ENCODE measurements at places on chromosomes 2 and 18. TPM values are rescaled to one million over a fixed set of nuclear protein-coding genes. Genes with fewer than 3 reads are reported as not detected.

KCNG2 gene
- total RNA-seq = not detected

DNAH6 gene
- 0.26 TPM for total RNA-seq

GRCh38 chr2:128756365-128756717 lies 437.7 kb upstream of the HS6ST1 start:
- H3K27me3 ChIP-seq = no peaks in the 10 kb centered on the region
- no peak overlapping the region for H3K27ac ChIP-seq
- H3K4me1 ChIP-seq = 0 out of 2 replicates have a peak, but pooled peaks cover 3% of the 10 kb centered on the region
- H3K36me3 ChIP-seq = no peaks in the 10 kb centered on the region
- DNase-seq = no peak

DNA sequence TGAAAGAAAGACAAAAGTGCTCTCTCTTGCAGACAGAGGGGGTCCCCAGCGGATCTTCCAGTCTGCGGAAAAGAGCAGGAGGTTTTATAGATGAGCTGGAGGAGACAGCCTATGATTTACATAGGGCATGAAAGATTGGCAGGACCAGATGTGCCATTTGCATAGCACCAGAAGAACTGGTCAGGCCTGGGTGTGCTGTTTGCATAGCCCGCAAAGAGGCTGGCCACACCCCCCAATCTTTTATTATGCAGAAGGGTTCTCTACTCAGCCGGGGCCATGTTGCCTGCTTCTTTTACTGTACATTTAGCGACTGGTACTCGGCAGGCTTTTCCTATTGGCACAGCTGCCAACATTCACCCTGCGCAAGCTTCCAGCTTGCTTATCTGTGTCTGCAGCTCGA lies 317.6 kb downstream of the GALR1 start:
- H3K4me3 ChIP-seq = no peak overlapping the region
- no peaks in the 10 kb centered on the region for H3K27me3 ChIP-seq
- DNase-seq = no peak

- H3K27me3 ChIP-seq = no peaks in the 10 kb centered on the region
- no peak for DNase-seq
- H3K4me3 ChIP-seq = no peak overlapping the region
- peaks cover 54% of the 10 kb centered on the region for H3K4me1 ChIP-seq
- peak overlapping the region; percentile 72 for H3K27ac ChIP-seq
Measured at GRCh38 chr2:152497481-152498052, 162.6 kb downstream of the FMNL2 start.

- DNase-seq = no peak
- peak overlapping the region; percentile 48 for H3K27ac ChIP-seq
- H3K4me1 ChIP-seq = peaks cover 14% of the 10 kb centered on the region
- no peaks in the 10 kb centered on the region for H3K27me3 ChIP-seq
- H3K4me3 ChIP-seq = no peak overlapping the region
- no peaks in the 10 kb centered on the region for H3K36me3 ChIP-seq
Measured at GRCh38 chr2:47239119-47239969, 84.2 kb upstream of the STPG4 start.

GRCh38 chr2:226766352-226767055 lies 33.1 kb downstream of the IRS1 start:
- H3K36me3 ChIP-seq = no peaks in the 10 kb centered on the region
- H3K4me3 ChIP-seq = no peak overlapping the region
- no peak for DNase-seq
- no peak overlapping the region for H3K27ac ChIP-seq
- H3K27me3 ChIP-seq = no peaks in the 10 kb centered on the region
- H3K4me1 ChIP-seq = no peaks in the 10 kb centered on the region

DNA sequence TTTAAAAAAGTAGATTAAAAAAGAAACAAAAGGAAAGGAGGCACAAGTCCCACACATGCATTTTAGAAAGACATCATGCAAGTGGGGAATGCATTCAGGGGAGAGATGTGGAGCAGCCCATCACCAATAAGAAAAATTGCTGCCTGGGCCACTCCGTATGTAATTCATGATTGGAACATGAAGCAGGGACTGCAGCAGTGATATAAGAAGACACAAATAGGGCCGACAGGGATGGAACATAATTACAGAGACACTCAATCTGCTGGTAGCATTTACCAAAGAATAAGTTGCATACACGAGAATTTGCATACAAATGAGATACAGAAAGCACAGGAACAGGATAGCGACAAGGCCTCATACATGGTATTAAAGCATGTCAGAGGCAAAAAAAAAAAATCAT lies 6.5 kb upstream of the AFF3 start:
- no peaks in the 10 kb centered on the region for H3K4me1 ChIP-seq
- H3K36me3 ChIP-seq = no peaks in the 10 kb centered on the region
- no peak overlapping the region for H3K27ac ChIP-seq
- DNase-seq = no peak
- no peaks in the 10 kb centered on the region for H3K27me3 ChIP-seq

DNA sequence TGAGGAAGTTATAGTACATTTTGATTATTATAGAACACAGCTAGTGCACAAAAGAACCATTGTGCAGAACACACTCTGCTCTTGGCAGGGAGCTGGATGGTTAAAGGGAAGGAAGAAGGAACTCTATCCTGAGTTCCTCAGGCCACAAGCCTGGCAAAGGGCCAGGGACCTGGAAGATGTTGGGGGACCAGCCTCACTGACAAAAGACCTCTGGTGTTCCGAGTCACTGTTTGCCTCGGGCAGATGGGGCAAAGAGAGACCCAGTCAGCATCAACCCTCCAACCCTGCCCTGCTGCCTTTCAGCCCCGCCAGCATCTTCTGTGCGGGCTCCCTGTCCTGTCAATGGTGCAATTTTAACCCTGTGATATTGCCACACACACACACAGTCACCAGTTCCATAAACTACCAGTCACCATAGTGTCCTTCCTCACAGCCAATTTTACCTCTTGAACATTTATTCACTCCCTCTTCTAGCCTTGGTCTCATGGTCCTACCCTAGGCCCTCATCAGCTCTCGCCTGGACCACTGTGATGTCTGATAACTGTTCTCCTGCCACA lies 21.9 kb downstream of the NEMP2 start:
- no peaks in the 10 kb centered on the region for H3K27me3 ChIP-seq
- H3K4me3 ChIP-seq = no peak overlapping the region
- H3K36me3 ChIP-seq = peaks cover 2% of the 10 kb centered on the region
- no peak for DNase-seq
- H3K4me1 ChIP-seq = no peaks in the 10 kb centered on the region

GRCh38 chr18:36181441-36181840 lies 5.9 kb upstream of the MOCOS start:
- no peak overlapping the region for H3K4me3 ChIP-seq
- no peaks in the 10 kb centered on the region for H3K4me1 ChIP-seq
- H3K27ac ChIP-seq = no peak overlapping the region
- no peak for DNase-seq
